ENCODE measurements at places on chromosomes 3 and 15.
A peak's percentile ranks its signal among the peaks of the same experiment; 100 is the strongest.

GRCh38 chr3:101466465-101467309 is 46.3 kb downstream of the SENP7 start:
- peak; percentile 46 for DNase-seq

DNA sequence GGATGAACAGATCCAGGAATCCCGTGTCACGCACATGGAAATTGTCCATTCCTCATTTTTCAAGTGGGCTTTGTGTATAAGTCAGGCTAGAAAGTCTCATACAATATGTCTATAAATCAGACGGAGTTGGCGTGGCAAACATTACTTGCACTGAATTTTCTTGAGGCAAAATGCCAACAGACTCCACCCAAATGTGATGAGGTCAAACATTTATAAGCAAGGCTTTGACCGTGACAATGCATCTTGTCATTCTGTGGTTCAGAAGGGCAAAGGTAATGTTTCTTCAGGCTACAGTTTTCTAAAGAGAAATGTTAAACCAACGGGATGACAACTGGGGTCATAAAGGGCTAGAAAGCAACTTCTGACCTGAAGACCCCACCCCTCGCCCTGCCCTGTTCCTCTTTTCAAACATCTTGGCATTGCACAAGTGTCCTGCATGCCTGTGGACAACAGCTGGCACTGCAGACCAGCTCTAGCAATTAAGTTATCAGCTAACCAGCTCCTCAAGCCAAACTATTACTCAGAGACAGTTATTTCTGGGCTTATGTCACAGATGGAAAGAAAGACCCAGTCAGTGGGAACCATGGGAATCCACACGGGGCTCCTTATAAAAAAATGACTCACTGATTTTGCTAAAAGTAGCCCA is 36.5 kb upstream of the SPTBN5 start:
- DNase-seq = no peak

DNA sequence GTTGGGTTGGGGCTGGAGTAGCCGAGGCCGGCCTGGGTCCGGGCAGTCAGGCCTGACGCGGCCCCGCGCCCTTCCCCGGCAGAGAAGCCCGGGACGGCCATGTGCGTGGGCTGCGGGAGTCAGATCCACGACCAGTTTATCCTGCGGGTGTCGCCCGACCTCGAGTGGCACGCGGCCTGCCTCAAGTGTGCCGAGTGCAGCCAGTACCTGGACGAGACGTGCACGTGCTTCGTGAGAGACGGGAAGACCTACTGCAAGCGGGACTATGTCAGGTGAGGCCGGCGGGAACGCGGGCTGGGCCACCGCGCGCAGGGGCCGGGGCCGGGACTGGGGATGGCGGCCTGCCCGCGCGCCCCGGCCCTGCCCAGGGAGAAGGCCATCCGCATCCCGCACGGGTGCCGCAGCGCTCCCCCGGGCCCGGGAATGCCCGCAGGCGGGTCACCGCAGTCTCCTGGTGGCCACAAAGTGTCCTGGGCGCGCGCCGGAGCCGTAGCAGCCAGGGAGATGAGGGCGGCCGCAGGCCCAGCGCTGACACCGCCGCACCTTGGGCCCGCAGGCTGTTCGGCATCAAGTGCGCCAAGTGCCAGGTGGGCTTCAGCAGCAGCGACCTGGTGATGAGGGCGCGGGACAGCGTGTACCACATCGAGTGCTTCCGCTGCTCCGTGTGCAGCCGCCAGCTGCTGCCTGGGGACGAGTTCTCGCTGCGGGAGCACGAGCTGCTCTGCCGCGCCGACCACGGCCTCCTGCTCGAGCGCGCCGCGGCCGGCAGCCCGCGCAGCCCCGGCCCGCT is 1.3 kb downstream of the ISL2 start:
- peak; percentile 21 for DNase-seq

- DNase-seq = no peak
Measured at GRCh38 chr3:43512754-43513404, 108.9 kb downstream of the ANO10 start.

DNA sequence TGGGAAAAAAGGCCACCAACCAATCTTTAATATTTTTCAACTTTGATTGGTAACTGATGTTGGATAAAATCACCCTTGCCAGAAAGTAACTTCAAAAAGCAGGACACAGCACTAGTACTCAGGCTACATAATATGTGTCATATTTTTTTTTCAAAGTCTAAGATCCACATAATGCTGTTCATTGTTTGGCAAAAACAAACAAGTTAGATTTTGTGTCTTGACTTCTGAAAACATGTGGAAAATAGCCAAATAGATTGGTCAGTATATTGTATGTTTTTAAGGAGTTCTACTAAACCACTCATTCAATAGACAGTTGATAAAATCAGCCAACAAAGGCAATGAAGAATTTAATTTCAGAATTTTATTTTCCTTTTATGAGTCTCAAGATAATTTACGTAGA is 111.7 kb upstream of the CCDC54 start:
- DNase-seq = no peak

- no peak for DNase-seq
Measured at GRCh38 chr15:85652457-85652856, 142.3 kb downstream of the KLHL25 start.

GRCh38 chr3:171416061-171416460 is 44.1 kb downstream of the TNIK start:
- no peak for DNase-seq

DNA sequence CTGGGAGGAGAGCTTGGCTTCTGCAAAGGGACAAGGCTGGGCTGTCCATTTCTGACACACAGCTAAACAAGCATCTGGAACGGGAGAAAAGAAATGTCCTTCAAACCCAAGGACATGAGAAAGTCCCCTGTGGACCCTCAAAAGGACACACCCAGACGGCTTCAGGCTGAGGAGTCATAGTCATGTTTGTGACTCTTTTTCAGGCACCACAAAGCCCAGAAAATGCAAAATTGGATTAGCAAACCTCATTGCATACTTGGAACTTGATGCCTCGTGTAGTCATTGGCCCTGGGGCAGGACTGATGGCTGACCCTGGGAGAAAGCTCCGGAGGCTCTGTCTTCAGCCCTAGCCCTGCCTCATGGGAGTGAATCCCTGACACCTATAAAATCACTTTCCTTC is 21.5 kb downstream of the FAM174B start:
- DNase-seq = no peak

GRCh38 chr3:129610276-129610675 is 3.8 kb upstream of the PLXND1 start:
- DNase-seq = no peak

- no peak for DNase-seq
Measured at GRCh38 chr15:86115145-86115801, 35.6 kb downstream of the AGBL1 start.

DNA sequence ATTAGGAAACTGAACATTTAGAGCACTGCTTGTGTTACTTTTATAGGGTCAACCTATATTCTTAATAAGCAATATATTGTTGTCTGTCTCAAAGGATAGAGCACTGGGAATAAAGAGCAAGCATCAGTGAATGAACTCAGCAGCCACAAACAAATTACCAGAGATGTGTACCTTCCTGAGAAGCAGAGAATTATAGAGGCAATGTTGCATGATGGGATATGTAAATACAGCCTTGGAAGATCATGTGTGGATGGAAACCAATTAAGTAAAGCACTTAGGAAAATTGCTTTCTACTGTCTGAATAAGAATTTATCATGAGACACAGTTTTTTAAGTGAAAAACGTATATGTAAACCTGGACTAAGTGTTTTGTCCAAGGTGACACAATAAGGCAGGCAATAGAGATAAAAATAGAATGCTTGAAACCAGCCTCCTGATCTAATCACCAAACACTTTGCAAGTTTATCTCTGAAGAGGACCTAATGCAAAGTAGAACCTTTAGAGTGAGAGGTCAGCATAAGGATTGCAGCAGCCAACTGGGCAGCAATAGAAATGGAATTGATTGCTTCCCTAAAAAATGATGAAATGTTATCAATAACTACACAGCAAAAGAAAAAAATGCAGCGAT is 848.0 kb downstream of the TUSC7 start:
- DNase-seq = no peak

DNA sequence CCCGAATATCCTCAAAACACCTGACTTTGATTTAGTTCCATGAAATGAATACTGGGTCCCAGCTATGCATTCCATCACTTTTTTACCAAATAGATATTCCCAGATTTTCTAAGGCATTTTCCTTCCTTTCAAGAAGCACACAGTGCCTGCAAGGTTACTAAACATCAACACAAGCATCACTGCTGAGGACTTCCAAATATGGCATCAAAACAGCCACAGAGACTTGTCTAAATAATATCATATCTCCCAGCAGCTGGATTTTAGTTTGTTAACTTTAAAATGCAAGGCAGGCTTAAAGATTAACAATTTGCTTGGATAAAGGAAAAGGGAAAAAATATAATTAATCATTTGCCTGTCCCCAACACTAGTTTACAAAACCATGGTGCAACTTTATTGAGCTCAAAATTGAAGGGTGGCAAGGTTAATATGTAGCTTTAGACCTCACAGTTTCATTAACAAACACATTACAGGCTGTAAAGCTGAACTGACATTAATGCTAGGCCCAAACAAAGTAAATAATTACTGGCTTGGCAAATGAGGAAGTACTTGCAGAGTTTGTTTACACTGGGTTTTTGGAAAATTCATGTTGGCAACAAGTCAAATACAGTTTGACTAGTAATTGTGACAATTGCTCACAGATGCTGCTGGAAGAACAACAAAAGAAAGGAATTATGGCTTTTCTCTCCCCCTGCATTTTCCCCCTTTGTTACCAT is 401.7 kb upstream of the CDIN1 start:
- no peak for DNase-seq

DNA sequence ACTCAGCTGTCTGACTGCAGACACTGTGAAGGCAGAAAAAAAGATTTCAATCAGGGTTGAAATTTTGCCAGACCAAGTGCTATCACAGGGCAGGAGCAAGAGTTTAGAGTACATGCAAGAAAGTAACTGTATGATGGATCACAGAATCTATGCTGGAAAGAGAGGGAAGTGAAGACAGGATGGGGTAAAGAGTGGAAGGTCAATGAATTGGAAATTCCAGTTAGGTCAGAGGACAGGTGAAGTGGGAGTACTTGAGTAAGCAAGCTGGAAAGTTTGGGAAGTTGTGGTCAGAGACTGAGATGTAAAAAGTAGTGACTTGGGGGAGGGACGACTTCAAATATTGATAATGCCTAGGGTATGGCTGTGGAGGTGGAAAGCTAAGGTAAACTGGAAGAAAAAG is 7.2 kb downstream of the SPG11 start:
- DNase-seq = no peak

DNA sequence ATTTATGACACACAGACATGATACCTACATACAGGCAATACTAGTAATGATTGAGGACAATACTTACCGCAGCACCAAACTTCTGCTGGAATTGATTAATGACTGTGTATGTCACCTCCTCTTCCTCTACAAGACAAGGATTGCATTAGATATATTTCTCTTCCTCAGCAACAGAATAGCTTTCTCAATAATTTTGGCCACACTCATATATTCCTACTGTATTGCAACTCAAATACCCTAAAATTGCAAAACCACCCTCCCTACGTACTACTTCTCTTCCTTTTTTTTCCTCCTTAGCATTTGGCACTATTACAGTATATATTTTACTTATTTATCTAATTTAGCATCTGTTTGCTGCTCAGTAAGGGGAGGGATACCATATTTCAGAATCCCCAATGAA is 14.8 kb downstream of the EXD1 start:
- no peak for DNase-seq

GRCh38 chr3:73786321-73786807 is 161.6 kb upstream of the PDZRN3 start:
- no peak for DNase-seq

DNA sequence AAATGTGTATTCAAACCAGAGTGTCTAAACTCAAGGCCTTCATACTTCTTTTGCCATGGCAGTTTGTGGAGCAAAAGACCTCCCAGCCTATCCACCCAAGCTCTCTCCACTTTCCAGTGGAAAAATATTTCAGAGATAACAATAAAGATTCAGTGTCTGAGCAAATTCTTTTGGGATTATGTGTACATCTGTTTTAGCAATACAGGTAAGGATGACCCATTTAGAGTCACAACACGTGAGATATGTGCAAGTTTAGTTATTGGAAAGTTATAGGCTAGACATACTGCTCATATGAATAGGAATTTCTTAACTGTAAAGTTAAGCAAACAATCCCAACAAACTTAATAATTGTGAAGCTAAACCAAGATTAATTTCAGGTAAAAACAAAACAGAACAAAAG is 174.5 kb upstream of the LRIG1 start:
- DNase-seq = no peak

GRCh38 chr3:57234613-57235575 is 7.4 kb downstream of the APPL1 start:
- no peak for DNase-seq

- DNase-seq = no peak
Measured at GRCh38 chr3:48477959-48478520, 25.9 kb downstream of the SHISA5 start.

DNA sequence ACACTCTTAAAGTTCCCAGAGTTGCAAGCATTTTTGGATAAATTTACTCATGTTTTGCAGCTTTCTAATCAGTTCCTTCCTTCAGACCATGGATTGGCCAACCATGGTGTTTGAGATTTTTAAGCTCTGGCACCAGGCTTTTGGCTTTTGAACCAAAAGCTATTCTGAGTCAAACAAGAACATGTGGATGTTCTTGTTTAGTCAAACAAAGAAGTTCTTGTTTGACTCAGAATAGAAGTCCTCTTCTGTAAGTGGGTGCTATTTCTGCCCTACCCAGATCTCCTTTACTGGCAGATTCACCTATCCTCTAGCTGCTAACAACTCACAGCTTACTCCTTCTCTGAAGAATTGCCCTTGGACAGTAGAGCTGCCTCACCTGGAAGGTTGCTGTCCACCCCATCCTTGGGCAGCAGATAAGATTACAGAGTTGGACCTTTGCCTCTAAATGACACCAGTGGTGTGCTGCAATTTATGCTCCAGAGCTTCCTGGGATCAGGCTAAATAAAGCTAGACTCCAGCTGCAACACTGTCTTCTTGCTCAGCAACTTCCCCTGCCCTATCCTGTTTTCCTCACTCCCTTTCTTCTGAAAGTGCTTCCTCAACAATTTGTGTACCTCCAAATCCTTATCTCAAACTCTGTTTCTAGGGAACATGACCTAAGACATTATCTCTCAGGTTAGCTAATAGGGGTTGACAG is 65.6 kb downstream of the COL6A6 start:
- DNase-seq = no peak

- DNase-seq = no peak
Measured at GRCh38 chr3:154421083-154421482, 8.9 kb downstream of the GPR149 start.

GRCh38 chr3:54917174-54917573 is 10.7 kb downstream of the LRTM1 start:
- no peak for DNase-seq

DNA sequence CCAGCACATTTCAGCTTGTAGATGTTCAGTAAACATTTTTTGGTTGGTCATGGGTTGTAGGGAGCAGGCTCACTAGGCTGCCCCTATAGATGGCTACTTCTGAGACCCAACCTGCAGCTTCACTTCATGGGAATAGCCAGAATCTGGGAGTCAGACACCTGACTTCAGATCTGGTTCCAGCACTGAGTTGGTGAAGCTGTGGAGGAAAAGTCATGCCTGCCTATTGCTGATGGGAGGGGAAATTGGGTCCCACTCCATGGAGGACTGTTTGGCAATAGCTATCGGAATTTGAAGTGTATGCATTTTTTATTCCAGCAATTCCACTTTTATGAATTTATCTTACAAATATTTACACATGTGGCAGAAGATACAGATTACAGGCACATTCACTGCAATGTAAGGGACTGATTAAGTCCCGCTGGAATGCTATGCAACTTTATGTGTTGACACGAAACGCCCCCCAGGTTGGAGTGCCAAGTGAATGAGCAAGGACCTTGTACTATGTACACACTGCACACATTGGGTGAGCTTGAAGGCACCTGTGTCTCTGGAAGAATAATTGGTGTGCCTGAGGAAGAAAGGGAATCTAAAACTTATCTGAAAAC is 7.8 kb upstream of the CCR1 start:
- DNase-seq = no peak

Measured in naive thymus-derived CD4-positive, alpha-beta T cell (primary cell).